ENCODE measurements at places on chromosomes 5 and 9.

DNA sequence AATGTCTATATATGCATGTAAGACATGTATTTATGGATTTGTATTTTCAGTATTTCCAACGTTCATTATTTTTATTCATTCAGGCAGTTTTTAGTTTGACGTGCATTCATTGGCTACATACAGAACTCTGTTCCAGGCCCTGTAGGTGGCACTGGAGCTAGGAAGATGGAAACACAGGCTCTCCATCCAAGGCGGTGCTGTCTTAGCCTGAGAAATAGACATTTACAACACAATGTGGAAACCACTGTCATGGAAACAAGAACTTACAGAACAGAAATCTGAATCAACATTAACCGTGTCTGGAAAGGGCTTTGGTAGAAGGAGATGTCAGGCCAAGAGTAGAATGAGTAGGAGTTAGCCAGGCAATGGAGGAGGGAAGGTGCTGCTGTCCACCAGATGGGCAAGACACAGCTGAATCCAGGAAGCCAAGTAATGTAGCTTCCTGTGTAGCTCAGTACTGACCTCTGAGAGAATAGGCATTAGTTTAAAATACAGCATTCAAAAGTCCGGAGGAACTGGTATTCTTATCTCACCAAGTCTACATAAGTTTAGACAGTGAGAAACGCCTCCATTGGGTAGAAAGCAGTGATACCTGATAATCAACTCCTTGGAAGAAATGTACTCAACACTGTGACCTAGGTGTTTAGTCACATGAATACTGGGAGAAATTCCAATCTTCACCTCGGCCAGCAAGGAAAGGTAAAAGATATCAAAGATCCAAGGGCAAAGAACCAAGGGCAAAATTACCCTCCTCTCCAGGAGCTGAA is 388.6 kb upstream of the CDH6 start:
- no peak for DNase-seq

DNA sequence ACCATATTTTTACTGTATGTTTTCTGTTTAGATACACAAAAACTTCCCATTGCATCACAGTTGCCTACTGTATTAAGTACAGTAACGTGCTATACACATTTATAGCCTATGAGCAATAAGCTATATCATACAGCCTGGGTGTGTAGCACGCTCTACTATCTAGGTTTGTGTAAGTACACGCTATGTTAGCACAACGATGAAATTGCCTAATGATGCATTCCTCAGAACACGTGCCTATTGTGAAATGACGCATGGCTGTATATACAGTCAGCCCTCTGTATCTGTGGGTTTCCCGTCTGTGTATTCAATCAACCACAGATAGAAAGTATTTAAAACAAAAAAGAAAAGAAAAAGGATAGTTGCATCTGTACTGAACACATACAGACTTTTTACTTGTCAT is 64.2 kb downstream of the SGCD start:
- DNase-seq: no peak

DNA sequence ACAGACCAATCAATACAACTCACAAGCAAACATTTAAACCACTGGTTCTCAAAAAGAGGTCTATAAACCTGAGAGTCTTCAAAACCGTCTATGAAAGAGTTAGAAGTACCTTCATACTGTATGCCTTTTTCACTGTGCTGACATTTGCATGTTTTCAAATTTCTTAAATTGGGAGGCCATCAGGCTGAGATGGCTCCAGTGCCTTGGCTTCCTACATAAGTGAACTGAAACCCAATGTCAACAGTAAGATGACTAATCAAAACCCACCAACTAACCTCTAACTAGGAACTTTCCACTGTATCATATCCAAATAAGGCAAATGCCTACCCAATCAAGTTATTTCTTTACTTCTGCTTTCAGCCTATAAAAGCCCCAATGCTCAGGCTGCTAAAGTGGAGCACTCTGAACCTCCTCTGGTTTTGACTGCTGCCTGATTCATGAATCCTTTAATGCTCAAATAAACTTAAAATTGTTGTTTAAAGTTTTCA is 35.1 kb downstream of the FAM13B start:
- DNase-seq: no peak

DNA sequence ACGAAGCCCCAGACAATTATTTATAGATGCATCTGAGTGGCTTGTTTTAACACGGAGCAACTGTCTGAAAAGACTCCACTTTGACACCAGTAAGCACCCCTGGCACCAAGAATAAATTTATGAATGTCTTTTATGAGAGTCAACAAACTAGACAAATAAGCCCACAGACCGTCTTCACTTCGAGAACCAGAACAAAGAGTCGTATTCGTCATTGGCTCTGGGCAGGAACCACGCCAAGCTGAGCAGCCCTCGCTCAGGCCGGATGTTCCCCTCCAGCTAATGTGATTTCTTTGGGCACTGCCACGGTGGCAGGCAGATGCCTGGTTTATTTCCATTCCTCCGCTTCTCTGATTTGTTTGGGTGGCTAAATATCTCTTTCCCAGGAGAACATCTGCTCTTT is 91.9 kb upstream of the STC2 start:
- no peak for DNase-seq

GRCh38 chr9:116189683-116190082 is 36.1 kb downstream of the PAPPA start:
- no peak for DNase-seq

DNA sequence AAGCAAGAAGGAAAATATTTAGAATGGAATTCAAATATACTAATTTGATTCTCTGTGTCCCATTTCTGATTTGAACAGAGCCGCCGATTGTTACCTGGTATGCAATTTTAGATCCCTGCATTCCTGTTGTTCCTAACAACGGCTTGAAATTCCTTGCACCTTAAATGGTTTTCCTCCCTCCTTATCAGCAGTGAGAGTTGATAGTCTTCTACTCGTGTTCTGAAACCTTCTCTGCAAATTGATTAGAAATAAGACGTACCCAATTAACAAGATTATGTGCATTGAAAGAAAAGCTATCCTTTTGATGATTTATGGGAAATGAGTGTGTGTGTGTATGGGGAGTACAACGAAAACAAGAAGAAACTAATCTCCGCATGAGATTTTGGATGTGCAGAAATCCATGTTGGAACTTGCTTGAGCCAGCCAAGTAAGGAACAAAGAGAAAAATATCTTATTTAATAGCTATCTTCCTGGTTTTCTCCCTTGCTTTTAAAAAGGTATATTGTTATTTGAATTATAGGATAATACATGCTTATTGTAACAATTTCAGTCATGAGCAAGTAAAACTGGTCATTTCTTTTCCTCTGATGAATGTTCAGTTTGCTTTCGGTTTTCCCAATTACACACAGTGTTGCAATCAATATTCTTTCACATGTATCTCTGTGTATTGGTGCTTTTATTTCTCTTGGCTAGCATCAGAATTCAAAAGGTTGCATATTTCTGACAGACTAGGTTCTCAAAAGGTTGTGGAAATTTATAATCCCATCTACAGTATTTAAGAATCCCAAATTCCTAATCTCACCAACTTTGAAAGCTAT is 211.1 kb upstream of the ACTBL2 start:
- DNase-seq: no peak

DNA sequence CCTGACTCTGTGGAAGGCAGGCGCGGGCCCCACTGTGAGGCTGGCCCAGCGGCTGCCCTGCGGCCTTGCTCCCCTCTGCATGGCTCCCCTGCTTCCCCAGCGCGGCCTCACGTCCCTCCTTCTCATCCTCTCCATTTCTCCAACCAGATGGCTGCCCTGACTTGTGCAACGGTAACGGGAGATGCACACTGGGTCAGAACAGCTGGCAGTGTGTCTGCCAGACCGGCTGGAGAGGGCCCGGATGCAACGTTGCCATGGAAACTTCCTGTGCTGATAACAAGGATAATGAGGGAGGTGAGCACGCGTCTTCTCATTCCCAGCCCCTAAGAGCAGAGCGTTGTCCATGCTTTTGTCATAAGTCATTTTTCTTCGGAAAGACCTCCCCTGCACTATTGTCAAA is 129.0 kb upstream of the WWC1 start:
- DNase-seq: no peak

DNA sequence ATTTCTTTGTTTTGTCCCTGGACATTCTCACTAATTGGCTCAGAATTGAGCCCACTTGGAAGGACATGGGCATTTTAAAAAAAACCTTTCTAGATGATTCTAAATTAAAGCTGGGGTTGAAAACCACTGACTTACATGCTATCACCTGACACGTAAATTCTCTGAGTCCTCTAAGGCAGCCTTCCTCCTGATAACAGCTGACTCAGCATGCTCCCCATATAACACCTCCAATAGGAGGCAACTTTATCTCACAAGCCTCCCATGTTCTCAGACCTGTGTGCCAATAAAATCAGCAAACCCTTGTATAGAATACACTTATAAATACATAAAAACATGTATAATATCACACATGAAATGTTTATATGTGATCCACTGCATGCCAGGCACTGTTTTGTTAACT is 49.2 kb upstream of the AGXT2 start:
- DNase-seq: no peak

DNA sequence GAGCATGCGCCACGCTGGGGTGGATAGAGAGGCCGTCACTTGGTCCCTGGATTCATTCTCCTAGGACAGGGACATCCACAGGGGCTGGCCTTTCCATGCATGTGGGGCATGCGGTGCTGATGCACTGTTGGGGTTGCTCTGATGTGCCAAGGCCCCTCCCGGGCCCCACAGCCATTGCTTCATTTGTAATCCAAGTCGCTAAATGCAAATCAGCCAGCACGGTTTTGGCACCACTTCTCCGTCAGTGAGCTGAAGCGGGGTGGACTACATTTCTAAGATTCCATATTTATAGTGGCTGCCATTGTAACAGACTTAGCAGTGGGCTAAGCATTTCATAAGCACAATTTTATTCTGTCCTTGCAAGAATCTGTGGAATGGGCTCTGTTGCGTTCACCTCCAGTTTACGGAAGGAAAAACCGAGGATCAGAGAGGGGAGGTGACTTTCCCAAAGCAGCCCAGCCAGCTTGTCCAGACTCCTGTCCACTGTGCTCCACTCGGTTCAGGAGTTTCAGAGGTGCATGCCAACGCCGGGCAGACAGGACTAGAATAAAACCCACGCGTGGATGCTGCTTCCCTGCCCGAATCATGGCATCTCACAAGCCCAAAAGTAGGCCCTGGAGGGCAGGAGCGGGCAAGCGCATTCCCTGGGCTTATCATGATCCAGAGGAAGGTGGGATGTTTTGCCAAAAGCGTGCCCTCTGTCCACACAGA is 102.6 kb upstream of the COL5A1 start:
- DNase-seq: no peak

DNA sequence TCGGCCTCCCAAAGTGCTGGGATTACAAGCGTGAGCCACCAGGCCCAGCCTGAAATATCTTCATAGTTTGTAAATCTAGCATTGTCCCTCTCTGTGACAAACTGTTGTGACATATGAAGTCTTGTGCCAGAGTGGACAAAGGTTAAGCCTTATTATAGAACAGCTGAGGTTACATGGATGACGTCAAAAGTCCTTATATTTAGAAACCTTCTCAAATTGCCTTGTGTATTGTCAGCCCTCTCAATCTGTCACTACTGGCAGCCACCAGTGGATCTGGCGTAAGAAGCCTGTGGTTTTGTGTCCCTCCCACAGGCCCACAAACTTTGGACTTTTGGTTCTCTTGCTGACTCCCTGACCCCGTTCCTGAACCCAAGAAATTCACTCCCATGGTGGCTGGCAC is 79.4 kb upstream of the CCDC112 start:
- DNase-seq: no peak
